ENCODE measurements at places on chromosomes 6 and 20.
A peak's percentile ranks its signal among the peaks of the same experiment; 100 is the strongest.

GRCh38 chr6:156231026-156231765 lies 546.0 kb upstream of the ARID1B start:
- no peak for DNase-seq

- no peak for DNase-seq
These were observed 28.1 kb upstream of the AKAP7 start for GRCh38 chr6:131107151-131107550.

- DNase-seq, result peak; percentile 47
These were observed 48.8 kb upstream of the ZNF217 start for GRCh38 chr20:53642196-53643030.

GRCh38 chr6:82690283-82690682 lies 326.7 kb downstream of the TPBG start:
- DNase-seq, result no peak

DNA sequence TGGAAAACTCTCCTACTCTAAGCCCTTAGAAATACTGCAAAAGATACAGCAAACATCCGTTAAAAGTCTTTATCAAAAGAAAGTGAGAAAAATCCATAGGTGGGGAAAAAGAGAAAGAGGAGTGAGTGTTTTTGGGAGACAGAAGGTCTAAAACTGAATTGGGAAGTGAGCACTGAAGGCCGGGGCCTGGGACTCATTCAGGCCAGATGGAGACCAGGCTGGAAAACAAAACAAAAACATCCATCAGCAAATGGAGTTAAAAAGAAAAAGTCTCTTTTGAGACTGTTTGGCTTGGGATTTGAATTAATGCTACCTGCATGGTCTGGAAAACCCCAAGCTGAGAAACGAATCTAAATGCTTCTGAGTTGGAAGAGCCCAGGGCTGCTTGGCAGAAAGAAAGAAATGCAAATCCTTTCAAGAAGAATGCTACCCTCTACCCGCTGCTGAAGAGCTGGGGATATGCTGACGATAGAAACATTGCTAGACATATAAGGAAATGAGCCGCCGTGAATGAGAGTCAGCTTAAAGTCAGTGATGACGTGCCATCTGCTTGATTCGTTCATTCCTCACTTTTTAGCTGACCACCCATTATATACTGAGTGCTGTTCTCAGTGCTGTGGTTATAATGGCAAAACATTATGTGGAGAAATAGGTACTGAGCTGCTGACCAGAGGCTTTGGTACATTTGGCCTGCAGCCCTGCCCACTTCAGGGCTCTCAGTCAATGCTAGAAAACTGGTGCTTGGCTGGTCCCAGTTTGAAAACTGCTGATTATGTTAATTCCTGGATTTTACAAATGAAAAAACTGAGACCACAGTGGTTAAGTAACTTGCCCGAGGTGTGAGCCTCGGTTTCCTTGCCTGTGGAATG lies 28.0 kb upstream of the TULP4 start:
- no peak for DNase-seq

DNA sequence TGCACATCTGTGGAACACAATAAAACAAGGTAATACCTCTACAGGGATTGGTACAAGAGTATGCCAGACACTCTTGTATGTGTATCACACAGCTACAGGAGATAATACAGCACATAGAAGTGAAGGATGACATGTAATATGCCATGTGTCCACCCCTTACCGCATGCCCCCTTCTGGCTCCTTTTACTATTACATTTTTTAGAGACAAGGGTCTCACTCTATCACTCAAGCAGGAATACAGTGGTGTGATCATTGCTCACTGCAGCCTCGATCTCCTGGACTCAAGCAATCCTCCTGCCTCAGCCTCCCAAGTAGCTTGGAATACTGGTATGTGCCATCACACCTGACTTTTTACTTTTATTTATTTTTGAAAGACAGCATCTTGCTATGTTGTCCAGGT lies 4.2 kb upstream of the NCR3 start:
- DNase-seq, result no peak

- DNase-seq, result peak; percentile 36
These were observed 3.1 kb downstream of the MMP9 start for GRCh38 chr20:46011631-46012482.

DNA sequence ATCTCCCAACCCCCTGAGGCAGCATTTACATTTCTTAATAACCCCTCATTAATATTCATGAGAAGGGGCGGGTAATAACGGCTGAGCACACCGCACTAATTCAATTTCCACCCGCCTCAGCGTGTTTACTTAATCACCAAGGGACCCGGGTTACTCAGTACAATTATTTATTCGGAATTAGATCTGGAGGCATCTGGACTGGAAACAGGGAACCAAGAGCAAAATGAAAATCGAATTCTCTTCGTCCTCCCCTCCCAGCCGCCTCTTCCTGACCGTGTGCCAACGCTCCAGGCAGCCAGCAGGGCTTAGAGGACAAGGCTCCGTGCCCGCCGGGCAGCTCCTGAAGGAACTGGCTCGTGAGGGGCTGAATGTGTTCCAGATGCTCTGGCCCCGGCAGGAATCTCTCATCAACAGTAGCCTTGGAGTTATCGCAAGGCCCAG lies 23.5 kb upstream of the CTNNBL1 start:
- DNase-seq, result no peak

DNA sequence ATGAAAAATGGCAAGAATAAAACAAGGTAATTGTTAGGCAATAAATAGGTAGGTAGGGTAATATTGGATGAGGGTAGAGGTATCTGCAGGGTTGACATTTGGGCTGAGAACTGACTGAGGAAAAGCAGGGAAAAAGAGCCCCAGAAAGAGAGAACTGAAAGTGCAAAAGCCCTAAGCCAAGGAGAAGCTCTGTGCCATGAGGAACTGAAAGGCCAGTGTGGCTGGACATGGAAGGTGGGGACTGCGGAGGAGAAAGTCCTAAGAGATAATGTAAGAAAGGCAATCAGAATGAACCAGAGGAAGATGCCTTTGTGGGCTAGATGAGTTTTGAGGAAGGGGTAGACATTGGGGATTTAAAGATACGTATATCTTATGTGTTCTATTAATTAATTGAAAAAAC lies 9.9 kb upstream of the HIVEP2 start:
- DNase-seq, result no peak

DNA sequence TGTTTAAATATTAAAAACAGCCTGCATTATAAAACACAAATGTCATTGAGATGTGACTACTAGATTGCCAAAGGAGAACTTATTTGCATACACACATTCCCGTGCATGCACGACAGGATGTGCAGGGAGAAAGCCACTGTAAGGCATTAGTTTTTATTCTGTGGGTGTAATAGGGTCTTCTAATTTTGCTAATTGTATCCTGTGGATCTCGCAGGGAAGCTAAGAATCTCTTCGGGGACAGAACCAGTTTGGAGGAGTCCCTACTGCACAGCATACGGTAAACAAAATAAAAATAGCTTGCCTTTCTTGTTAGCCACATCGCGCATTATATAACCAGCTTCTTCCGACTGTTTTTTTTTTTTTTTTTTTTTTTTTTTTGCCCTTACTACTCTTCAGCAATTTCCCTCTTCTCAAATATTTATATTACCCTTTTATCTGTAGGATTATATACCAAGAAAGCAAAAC lies 2.0 kb downstream of the ATXN1 start:
- no peak for DNase-seq

GRCh38 chr20:61440548-61441055 lies 188.5 kb downstream of the CDH4 start:
- no peak for DNase-seq

DNA sequence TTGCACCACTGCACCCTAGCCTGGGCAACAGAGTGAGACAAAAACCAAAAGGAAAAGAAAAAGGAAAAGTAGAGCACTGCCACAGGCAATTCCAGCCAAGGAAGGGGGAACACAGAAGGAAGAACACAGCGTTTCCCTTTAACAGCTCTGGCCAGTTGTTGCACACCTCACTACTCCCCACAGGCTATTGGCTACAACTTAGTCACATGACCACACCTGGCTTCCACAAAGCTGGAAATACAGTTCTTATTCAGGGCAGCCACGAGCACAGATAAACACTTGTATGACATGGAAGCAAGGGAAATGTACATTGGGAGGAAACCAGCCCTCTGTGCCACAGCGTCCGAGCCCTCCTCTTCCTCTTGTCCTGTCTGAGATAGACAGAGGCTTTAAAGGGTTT lies 249.0 kb upstream of the JARID2 start:
- DNase-seq, result no peak

- DNase-seq, result no peak
These were observed 11.0 kb upstream of the BPIFB4 start for GRCh38 chr20:33068251-33068939.

DNA sequence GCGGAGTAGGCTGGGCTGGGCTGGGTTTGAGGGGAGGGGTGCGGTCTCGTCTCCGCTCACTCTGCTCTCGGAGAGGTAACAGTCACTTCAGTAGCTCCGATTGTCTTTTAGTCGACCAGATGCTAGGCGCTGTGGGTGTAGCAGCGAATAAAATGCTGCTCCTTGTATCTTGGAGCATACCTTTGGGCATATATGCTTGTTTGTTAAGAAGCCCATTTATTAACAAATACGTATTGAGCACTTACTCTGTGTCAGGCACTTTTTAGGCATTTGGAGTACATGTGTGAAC lies 545 bp downstream of the ACTR5 start:
- DNase-seq, result peak; percentile 60

- no peak for DNase-seq
These were observed 13.2 kb downstream of the TJAP1 start for GRCh38 chr6:43490523-43490939.

- no peak for DNase-seq
These were observed 192.3 kb downstream of the UTRN start for GRCh38 chr6:144477396-144477795.

GRCh38 chr6:79713701-79714322 lies 82.7 kb downstream of the SH3BGRL2 start:
- peak; percentile 31 for DNase-seq

DNA sequence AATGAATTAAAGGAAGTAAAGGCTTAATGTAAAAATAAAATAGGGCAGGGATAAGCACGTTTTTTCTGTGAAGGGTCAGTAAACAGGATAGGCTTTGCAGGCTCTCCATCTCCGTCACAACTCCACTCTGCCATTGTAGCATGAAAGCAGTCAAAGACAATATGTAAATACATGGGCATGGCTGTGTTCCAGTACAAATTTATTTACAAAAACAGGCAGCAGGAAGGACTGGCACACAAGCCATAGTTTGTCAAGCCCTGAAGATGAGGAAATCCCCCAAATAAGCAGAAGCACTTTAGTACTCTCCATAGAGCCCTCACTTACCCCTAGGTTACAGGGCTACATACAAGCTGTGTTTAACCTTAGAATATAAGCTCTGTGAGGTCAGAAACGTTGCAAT lies 8.9 kb upstream of the FBXO9 start:
- DNase-seq, result no peak

DNA sequence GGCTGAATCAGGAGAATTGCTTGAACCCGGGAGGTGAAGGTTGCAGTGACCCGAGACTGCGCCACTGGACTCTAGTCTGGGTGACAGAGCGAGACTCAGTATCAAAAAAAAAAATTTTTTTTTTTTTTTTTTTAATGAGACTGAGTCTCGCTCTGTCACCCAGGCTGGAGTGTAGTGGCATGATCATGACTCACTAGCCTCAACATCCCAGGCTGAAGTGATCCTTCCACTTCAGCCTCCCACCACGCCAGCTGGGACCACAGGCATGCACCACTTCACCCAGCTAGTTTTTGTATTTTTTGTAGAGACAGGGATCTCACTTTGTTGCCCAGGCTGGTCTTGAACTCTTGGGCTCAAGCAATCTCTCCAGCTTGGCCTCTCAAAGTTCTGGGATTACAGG lies 53.3 kb downstream of the MYO6 start:
- no peak for DNase-seq

DNA sequence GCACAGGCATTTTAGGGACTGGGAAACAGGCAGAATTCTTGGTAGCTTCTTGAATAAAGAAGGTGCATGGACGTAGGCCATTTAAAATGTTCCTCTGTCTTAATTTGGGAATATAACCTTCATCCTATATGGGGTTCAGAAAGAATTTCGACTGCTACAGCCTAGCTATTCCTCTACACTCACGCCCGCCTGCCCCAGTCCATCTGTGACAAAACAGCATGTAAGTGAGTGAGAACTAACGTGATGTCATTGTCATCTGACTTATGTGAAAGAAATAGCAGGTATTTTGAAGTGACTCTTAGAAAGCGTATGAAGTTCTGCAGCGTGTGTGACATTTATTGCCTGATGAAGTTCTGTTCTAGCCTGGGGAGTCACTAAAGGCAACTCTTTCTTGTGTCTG lies 52.2 kb upstream of the SLC22A1 start:
- no peak for DNase-seq

DNA sequence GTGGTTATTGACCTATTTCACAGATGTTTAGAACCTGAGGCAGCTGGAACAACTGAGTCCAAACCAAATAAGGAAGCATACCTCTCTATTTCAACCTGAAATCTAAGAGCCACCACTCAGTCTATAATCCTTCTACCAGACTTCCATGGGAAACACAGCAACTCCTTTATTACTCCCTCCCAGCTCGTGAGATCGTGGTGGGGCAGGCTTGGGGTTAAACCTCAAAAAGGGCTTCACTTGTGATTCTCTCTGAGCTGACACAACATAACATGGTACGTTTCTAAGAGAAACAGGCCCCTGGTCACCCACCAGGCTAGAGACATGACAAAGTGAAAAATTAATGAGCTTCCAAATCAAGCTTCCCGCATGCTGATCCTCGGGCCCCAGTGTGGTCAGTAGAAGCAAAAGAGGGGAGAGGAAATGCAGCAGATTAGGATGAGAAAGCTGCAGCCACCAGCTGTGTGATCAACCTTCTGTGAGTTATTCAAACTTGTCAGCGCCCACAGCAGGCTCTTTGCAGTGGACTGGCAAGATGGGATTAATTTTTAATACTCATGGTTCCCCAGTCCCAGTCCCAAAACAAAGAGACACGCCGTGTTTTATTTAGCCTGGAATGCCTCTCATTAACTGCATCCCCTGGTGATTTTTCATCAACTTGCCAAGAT lies 9.3 kb downstream of the PKHD1 start:
- no peak for DNase-seq

GRCh38 chr20:38040276-38040675 lies 6.7 kb downstream of the RPRD1B start:
- DNase-seq, result no peak

- DNase-seq, result no peak
These were observed 15.4 kb downstream of the PNPLA1 start for GRCh38 chr6:36285187-36285671.

- DNase-seq, result no peak
These were observed 45.4 kb downstream of the SSR1 start for GRCh38 chr6:7267466-7268091.

DNA sequence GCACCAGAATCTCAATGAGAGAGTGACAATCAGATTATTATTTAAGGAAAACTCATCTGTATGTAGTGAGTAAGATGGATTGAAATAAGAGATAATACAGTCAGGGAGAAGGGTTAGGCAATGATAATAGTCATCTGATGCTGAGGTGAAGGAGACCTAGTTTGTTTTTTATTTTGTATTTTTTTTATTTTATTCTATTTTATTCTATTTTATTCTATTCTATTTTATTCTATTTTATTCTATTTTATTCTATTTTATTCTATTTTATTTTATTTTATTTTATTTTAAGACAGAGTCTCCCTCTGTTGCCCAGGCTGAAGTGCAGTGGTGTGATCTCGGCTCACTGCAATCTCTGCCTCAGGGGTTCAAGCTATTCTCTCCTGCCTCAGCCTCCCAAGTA lies 72.7 kb upstream of the RCAN2 start:
- no peak for DNase-seq
